AG08395 (cell line): ENCODE measurements at places on chromosomes 11 and 22.
A peak's percentile ranks its signal among the peaks of the same experiment; 100 is the strongest.

GRCh38 chr22:48889887-48890692 lies 937.6 kb downstream of the BRD1 start:
- DNase-seq: no peak

DNA sequence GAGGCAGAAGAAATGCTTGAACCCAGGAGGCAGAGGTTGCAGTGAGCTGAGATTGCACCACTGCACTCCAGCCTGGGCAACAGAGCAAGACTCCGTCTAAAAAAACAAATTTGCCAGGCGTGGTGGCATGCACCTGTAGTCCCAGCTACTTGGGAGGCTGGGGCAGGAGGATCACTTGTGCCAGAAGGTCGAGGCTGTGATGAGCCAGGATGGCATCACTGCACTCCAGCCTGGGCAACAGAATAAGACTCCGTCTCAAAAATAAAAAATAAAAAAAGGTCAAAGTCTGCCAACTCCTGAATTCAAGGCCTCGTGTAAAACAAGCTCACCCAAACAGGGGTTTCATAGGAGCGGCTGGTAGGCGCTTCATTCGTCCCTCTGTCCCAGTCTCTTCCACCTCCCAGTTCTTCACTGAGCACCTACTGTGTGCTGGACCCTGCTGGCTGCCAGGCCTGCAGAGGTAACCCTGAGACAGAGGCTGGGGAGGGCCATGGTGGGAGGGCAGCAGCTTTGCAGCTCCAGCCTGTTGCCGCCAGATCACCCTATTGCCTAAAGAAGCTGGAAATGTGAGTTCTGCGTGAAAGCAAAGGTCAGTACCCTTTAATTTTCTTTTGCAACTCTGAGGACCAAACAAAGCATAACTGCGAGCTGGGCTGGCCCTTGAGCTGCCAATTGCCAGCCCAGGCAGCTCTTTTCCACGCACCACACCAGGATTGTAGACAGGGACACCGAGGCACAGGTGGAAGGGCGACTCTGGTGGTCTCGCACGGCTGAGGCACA lies 15.3 kb downstream of the RPL3 start:
- DNase-seq: no peak

DNA sequence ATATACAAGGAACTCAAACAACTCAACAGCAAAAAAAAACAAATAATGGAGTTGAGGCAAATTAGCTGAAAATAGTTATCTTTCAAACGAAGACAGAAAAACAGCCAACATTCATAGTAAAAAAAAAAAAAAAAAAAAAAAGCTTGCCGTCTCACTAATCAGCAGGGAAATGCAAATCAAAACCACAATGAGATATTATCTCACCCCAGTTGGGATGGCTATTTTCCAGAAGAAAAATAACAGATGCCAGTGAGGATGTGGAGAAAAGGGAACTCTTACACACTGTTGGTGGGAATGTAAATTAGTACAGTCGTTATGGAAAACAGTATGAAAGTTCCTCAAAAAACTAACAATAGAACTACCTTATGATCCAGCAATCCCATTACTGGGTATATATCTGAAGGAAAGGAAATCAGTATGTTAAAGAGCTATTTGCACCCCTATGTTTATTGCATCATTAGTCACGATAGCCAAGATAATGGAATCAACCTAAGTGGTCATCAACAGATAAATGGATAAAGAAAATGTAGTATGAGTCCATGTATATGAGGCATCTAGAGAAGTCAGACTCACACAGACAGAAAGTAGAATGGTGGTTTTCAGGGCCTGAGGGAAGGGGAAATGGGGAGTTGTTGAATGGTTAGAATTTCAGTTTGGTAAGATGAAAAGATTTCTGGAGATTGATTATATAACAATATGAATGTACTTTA lies 56.0 kb downstream of the USP35 start:
- no peak for DNase-seq

DNA sequence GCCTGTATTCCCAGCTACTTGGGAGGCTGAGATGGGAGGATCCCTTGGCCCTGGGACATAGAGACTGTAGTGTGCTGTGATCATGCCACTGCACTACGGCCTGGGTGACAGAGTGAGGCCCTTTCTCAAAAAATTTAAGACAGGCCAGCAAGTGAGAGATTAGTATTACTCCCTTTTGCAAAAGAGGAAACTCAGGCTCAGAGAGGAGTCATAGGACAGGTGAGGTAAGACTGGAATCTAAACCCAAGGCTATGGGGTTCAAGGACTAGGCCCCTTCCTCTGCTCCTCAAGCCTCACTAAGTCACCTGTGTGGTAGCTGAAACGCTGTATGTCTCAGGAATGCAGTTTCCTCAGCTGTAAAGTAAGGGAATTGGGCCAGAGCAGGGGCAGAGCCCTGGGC lies 1.6 kb upstream of the P2RY2 start:
- DNase-seq: no peak

DNA sequence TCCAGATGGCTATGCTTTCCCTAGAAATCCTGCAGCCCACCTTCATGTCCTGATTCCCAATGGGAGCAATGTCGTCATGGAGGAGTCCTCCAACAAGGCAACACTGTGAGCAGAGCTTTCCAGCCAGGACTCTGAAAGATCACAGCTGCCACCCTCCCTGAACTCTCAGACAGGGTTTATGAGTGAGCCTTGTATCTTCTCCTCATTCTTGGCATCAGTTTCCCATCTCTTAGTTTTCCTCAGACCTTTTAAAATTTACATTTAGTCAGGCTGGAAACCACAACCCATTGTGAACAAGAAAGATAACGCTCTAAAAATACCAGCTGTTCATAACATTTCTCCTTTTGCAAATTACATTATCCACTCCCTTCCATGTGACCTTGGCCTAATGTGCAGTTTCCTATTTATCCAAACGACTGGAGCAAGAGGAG lies 15.6 kb upstream of the LYVE1 start:
- no peak for DNase-seq

- peak; percentile 70 for DNase-seq
Observed at GRCh38 chr11:819943-820649, 1.4 kb downstream of the PNPLA2 start.

DNA sequence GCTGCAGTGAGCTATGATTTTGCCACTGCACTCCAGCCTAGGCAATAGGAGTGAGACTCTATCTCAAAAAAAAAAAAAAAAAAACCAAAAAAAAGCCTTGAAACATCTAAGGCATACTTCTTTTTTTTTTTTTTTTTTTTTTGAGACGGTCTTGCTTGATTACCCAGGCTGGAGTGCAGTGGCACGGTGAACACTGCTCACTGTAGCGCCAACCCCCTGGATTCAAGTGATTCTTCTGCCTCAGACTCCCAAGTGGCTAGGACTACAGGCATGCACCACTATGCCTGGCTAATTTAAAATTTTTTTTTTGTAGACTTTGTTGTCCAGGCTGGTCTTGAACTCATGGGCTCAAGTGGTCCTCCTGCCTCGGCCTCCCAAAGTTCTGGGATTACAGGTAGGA lies 19.5 kb downstream of the ARFGAP3 start:
- no peak for DNase-seq

GRCh38 chr11:14075118-14076078 lies 112.9 kb downstream of the SPON1 start:
- peak; percentile 45 for DNase-seq

DNA sequence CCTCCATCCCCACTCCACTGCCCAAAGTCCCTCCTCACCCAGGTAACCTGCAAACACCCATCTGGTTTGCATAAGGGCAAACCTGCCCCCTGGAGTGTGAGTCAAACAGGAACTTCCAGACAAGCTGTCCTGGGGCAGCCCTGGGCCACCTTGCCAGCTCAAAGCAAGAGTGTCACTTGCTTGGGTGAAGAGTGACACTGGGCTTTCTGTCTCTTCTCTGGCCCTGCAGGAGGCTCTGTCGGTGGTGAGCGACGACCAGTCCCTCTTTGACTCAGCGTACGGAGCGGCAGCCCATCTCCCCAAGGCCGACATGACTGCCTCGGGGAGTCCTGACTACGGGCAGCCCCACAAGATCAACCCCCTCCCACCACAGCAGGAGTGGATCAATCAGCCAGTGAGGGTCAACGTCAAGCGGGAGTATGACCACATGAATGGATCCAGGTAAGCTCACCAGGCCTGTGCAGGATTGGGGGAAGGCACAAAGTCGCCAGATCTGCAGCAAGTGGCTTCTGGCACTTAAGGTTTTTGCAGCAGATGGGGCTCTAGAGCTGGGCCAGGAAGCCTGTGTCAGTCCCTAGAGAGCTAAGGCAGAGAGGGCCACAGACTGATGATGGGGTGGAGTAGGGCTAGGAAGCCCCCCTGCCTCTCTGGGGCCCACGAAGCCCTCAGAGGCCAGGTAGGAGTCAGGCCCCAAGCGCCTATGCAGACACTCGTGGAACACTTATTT lies 64.2 kb downstream of the FLI1 start:
- no peak for DNase-seq

DNA sequence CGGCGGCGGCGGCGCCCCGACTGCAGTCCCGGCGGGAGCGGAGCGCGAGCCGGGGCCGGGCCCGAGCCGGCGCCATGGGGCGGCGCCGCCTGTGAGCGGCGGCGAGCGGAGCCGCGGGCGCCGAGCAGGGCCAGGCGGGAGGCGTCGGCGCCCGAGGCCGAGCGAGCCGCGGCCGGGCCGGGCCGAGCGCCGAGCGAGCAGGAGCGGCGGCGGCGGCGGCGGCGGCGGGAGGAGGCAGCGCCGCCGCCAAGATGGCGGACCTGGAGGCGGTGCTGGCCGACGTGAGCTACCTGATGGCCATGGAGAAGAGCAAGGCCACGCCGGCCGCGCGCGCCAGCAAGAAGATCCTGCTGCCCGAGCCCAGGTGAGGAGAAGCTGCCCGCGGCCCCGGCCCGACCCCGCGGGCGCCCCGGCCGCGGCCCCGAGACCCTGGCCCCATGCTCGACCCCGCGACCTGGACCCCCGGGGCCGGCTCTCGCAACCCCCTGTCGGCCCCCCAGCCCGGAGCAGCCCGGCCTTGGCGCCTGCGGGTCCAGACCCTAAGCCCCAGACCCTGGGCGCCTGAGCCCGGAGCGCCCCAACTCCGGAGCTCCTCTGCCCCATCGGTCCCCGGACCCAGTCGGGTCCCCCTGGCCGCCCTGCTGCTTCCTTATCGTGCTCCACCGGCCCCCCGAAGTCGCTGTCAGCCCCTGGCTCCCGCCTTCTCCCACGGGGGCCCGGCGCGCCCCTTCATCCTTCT lies at the start of gene GRK2:
Gene GRK2 (plus strand): TSS at position 25 of the 739 bp plus-strand sequence. CDS start 227 bp downstream, at position 252.
- peak; percentile 58 for DNase-seq

GRCh38 chr11:25838918-25839625 lies 492.9 kb upstream of the ANO3 start:
- DNase-seq: no peak

- no peak for DNase-seq
Observed at GRCh38 chr11:121067453-121067852, 33.6 kb upstream of the TECTA start.

- no peak for DNase-seq
Observed at GRCh38 chr22:45093609-45094008, 70.1 kb upstream of the NUP50 start.

DNA sequence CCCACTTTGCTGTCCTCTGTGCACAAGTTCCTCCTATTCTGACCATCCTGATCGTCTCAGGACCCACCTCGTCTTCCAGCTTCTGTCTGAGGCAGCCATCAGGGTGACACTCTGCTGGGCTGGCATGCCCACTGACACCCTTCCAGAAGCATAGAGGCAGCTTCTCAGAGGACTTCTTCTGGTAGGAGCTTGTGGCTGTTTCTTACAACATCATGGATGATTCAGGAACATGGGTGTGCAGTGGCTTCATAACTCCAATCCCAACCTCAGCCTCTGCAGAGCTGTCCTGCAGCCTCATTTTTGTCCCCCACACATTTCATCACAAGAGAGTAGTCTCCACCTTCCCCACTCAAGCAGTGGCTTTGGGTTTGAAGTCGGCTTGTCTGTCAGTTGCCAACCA lies 20.9 kb upstream of the CTR9 start:
- peak; percentile 47 for DNase-seq

DNA sequence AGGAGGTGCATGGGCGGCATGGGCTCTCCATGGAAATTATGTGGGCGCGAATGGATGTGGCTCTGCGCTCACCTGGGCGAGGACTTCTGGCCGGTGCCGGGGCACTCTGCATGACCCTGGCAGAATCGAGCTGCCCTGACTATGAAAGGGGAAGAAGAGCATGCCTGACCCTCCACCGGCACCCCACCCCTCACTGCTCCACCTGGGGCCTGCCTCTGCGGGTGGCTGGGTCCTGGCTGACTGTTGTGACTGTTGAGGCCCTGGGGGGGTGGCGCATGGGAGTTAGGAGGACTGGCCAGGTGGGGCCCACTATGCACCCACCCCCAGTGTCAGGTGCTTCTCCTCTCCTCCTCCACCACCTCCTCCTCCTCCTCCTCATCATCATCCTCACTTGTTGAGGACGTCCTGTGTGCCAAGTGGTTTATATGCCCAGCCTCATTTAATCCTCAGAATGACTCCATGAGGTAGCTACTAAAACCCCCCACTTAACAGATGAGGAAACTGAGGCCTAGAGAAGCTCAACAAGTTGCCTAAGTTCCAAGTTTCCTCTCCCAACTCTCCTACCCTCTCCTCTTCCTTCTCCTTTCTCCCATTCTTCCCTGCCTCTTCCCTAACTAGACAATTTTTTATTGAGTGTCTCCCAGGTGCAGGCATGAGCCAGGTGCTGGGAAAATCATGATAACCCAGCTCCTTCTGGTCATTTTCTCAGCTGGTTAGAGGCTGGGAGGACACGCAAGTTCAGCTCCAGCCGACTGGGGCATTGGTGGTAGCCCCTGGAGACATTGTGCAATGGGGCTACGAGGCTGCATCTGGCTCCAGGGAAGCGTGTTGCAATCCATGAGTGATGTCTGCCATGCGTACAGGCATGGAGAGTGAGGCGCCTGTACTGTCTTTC lies 2.3 kb downstream of the MYEOV start:
- peak; percentile 78 for DNase-seq

DNA sequence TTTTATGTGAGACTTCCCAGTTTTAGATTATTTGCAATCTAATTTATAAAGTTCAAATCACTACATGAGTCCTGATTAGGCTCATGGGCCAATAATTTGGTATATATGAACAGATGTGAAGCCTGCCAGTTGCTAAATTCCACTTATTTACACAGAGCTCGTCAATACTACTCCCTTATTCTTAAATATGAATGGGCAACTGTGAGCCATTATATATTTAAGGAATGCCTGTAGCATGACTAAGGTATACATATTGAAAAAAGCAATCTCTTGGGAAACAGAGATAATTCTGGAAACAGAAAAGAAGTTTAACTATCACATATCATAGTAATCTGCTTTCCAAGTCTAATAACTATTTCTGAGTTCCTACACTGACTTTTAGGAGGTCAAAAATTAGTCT lies 27.0 kb downstream of the RBMXL2 start:
- DNase-seq: no peak
